NCI-H187 treated with DMSO at 0.1 percent for 48 hours (cell line): ENCODE measurements at places on chromosomes 2 and 18.

- no peak for DNase-seq
Measured at GRCh38 chr2:65922030-65922429, 489.6 kb upstream of the SPRED2 start.

DNA sequence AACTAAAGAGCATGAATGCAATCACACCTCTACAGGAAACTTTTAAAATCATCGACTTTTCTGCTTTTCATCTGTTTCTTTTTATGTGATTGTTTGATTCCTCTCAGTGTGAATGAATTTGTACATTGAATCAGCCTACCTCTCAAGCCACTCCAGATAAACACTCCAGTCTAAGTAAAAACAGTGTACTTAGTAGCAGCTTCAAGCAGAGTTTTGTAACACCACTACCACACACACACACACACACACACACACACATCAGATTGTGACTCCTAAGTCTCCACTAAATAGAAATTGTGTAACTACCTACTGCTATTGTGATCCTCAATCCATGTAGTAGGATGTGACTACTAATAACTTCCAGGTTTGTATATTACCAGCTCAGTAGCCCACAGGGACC is 65.3 kb upstream of the EPB41L5 start:
- no peak for DNase-seq

- DNase-seq = no peak
Measured at GRCh38 chr18:60149316-60149715, 223.3 kb downstream of the MC4R start.

DNA sequence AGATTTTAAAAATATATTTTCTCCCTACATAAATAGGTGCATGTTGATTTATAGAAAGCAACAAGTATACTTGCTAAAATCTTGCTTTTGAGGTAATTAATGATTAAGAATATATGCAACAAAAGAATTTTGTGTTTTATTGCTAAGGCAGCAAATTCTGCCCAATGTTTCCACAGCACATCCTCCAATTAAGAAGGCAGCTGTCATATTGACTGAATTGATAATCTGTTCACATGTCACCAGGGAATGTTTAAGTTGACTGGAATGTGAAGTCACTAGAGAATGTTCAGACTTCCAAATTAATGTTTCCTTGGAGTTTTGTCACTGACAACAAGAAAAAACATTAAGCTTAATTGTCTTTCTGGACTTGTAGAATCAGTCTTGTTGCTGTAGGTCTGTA is 1602.7 kb upstream of the SLC39A10 start:
- no peak for DNase-seq

DNA sequence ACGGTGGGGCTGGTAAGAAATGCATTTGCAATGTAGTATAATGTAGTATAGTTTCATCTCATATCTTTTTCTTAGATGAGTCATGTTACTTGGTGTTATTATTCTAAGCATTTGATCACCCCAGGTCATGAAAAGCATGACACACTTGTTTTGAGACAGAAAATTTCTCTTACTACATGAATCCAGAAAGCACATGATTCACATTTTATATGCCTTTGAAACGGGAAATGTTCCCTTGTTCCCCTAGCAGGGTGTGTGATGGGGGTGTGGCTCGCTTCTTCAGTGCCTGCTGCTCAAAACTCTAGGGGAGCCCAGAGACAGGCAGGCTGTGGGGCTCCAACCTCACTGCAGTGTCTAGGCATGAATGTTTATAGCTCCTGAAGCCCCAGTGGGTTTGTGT is 116.0 kb upstream of the RAB27B start:
- DNase-seq = no peak

DNA sequence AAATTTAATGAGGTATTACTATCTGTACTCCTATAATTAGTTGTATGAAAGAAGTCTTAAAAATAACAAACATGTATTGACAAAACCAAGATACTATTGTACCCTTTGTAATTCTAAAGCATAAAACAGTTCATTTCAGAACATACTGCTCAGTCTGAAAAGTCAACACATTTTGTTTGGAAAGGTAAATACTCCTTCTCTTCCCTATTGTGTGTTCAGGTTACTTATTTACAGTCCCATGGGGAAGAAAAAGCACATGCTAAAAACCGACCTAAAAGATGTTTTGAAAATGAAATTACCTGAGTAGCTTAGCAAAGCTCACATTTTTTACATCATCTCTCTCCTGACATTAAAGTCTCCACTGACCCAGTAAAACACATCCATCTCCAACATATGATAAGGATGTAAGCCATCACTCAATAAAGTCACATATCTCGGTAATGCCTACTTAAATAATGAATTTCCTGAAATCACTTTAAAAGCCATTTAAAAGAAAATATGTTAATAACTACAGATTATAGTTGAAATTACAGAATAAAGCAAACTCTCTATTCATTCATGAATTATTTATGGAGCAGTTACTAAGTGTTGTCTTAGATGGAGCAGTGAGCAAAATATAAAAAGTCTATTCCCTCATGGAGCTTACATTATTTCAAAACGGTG is 75.6 kb upstream of the FZD5 start:
- DNase-seq = no peak
